Activated CD4-positive, alpha-beta T cell treated with anti-CD3 and anti-CD28 coated beads, Interleukin-2, amount 50 U/mL, for 48 hours (primary cell): ENCODE measurements at places on chromosomes 11 and 22.

GRCh38 chr22:36027935-36028645 lies 534 bp downstream of the RBFOX2 start:
- no peak for DNase-seq

GRCh38 chr11:102325088-102325487 lies 7.8 kb downstream of the BIRC3 start:
- no peak for DNase-seq

DNA sequence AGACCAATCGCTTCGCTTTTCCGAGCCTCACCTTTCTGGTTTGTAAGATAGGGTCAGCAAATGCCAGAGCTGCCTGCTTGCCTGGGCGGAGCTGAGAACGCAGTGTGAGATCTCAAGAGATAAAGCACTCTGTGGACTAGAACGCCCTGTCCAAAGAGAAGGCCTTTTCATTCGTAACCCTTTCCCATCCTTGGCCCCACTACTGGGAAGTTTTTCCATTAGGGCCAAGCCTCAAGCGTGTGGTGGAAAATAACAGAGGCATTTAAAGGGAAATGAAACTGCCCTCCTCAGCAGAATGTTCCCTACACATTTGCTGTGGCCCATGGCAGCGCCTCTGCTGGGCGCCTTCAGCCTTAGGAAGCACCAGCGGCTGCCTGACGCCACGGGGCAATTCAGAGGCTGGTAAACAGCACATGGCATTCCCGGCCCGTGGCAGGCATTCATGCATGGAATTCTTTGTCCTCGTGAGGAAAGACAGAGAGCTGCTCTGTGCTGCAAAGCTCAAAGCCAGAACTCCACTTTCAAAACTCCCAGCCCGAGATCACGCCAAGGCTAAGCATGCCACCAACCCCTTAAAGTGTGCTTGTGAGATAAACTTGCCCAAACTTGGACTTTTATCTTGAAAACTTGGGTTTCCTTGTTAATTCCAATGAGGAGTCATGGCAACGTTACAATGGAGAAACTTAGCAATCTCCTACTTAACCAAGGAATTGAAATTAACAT lies 38.1 kb downstream of the AHNAK start:
- no peak for DNase-seq

DNA sequence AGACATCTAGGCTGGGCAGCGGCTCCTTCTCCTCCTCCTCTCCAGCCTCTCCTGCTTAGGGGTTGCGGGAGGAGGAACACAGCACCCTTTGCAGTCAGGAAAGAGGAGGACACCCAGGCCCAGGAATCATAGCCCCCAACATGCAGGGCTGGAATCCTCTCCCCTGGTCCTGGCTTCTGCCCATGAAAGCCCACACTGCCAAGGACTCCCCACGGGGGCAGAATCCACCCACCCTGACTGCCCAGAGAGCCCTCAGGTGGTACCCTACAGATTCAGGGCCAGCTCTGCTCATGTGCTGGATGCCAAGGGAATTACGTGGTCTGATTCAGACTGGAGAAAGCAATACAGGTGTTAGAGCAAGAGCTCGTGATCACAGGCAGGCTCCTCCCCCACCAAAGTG lies 4.5 kb downstream of the ESS2 start:
- DNase-seq: no peak

- no peak for DNase-seq
Measured at GRCh38 chr11:107372439-107372838, 85.2 kb downstream of the CWF19L2 start.

GRCh38 chr11:109945626-109946321 lies 147.4 kb upstream of the ZC3H12C start:
- DNase-seq: no peak
